ENCODE measurements at places on chromosomes 5 and 9. TPM values are rescaled to one million over a fixed set of nuclear protein-coding genes. Genes with fewer than 3 reads are reported as not detected.
A peak's percentile ranks its signal among the peaks of the same experiment; 100 is the strongest.

- DNase-seq, result peak; percentile 29
Measured at GRCh38 chr9:134065612-134066419, 2.0 kb downstream of the BRD3 start.

GRCh38 chr9:36161187-36161586 lies 8.0 kb upstream of the CCIN start:
- DNase-seq, result no peak

DNA sequence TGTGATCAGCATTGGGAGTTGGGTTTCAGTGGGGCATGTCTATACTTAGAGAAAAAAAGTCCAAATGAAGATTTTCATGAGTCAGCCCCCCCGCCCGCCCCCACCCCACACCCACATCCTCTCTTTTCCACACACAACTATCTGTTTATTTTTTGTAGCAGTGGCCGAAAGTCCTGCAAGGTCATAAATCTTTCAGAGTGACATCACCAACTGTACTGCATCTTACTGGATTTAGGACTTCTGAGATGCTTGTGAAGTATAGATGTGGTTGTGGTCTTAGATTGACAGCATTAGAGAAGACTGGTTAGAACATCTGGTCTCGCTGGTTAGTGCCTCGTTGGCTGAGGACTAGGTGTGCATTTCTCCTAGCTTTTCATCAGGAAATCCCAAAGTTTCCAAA lies 7.3 kb upstream of the ROPN1L start:
- no peak for DNase-seq

ARSI gene
- 0.56 TPM for total RNA-seq

- DNase-seq, result no peak
Measured at GRCh38 chr5:94992325-94992724, 292.6 kb downstream of the MCTP1 start.

EPB41L4A gene
- total RNA-seq, result 0.08 TPM

DNA sequence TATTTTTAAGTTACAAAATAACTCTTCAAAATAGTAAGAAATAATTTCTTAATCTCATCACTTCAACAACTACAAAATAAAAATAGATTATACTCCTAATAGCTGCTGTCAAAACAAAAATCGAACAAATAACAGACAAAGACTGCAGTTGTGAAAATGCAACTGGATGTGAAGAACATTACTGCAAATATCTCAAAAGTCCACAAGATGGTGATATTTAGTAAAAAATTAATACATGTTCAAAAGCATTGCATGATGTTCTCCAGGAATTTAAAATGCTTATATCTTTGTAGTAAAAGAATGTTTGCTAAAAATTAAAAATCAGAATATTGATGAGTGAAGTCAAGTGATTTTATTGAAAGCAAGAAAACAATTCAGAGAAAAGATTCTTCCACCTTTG lies 66.2 kb downstream of the MPDZ start:
- no peak for DNase-seq

- no peak for DNase-seq
Measured at GRCh38 chr5:38780945-38781344, 64.9 kb upstream of the OSMR start.

CCL21 gene
- not detected for total RNA-seq

GRCh38 chr9:123876750-123877149 lies 53.2 kb downstream of the DENND1A start:
- DNase-seq, result no peak

DNA sequence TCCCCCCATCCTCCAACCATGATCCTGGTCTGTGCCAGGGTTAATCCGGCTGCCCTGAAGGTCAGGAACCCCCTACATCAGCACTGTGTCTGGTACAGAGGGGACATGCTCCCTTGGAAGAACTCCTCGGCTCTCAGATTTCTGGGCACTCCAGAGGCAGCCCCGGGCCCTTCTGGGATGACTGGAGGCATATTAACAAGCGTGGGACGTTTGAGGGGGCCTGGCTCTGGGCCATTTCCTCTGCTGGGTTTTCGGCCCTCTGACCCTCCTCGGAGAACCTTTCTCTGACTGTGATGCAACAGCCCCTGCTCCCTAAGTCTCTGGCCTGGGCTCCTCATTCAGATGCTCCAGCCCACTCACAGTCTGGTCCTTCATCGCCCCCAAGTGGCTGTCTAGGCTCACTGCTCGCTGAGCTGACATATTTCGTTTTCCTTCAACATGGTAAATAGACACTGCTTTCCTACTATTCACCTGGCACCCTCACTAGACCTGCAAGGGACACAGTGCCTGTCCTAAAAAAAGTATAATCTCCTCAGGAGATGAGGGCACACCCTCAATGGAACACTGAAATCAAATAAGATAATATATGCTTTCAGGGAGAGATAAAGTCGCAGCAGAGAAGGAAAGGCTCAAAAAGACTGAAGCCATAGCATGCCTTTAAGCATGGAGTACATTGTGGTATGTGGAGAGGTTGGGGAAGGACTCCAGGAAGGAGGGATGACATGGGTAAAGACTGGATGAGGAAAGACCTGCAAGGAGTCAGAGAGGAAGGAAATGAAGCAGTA lies 404.7 kb upstream of the TRPC7 start:
- DNase-seq, result no peak

- no peak for DNase-seq
Measured at GRCh38 chr9:99244344-99245260, 22.5 kb downstream of the SEC61B start.

GRCh38 chr9:15606643-15607472 lies 54.0 kb downstream of the CCDC171 start:
- DNase-seq, result no peak

DNA sequence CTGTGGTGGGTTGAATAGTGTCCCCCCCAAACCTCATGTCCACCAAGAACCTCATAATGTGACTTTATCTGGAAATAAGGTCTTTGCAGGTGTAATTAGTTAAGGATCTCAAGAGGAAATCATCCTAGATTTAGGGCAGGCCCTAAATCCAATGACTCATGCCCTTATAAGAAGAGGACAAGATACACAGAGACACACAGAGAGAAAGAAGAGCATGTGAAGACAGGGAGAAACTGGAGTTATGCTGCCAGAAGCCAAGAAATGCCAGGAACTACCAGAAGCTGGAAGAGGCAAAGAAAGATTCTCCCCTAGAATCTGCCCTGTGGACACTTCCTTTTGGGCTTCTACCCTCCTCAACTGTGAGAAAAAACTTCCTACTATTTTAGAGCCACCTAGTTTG lies 8.8 kb downstream of the FAM13B start:
- no peak for DNase-seq

KDM3B gene
- total RNA-seq, result 66.0 TPM

MAP1B gene
- 0.03 TPM for total RNA-seq

GFI1B gene
- 0.58 TPM for total RNA-seq

FBP2 gene
- not detected for total RNA-seq

- no peak for DNase-seq
Measured at GRCh38 chr9:100213730-100214477, 114.9 kb downstream of the INVS start.

DNA sequence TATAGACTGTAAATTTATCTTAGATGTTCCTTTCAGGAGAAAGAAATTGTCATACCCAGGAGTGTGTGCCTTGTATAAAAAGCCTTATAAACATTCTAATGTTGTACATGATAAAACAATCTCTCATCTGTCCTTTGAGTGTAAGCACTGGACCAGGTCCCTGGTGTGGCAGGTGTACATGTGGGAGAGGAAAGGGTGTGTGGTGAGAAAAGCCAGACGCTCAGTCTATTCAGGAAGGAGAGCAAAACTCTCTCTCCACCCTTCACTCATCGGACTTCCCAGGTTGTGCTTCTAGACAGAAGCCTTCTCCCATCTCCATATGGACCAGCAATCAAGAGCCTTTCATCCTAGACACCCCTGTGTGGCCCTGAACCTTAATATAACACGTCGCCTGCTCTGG lies 154.2 kb downstream of the ESM1 start:
- DNase-seq, result no peak

DNA sequence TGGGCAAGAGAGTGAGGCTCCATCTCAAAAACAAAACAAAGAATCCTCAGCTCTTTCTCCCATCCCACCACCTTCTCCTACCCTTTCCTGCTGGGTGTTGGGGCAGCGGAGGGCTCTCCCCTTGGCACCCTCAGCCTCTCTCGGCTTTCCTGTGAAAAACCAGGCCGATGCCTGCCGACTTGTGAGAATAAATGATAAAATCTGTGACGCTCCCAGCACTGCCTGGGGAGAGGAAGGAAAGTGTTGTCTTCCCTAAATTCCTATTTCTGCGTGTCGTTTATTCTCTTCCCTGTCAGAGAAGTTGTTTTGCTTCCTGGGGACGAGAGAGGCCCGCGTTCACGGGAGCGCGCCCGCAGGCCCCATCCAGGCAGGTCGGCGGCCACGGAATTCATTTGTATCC lies 19.7 kb downstream of the NEK6 start:
- no peak for DNase-seq

- DNase-seq, result no peak
Measured at GRCh38 chr5:129963359-129963758, 59.1 kb downstream of the CHSY3 start.

GRCh38 chr5:117881426-117882230 lies 1106.7 kb downstream of the DTWD2 start:
- DNase-seq, result no peak

DNA sequence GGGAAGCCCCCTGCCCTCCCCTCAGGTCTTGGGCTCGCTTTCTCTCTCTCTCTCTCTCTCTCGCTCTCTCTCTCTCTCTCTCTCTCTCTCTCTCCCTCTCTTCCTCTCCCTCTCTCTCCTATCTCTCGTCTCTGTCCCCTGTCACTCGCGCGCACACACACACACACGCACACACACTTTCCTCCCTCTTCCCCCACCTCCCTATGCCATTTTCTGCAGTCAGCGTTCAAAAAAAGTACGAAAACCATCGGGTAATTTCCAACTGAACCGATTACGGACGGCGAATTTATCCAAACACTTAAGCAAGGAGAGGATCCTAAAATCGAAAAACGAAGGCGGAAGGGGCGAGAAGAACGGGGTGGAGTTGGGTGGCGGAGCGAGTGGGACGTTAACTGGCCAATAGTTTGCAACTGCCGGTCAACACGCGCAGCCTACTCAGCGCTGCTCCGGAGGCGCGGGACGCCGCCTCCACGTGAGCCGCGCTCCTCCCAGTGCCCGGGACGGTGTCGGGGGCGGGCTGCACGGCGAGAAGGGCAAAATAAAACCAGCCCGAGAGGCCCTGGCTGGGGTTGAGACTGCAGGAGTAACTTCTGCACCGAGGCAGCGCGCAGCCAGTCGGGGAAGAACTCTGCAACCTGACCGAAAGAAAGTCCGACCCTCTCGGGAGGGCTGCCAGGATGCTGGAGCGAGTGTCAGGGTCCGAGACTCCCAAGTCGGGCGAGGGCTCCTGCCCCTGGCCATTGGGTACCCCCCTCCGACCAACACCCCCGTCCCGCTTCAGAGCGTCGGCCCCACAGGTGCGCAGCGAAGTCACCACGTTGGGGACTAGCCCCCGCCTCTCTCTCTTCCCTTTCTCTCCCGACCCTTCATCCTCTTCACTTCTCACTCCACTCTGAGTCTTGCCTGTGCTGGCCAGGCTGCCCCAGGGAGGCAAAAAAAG lies 24.9 kb upstream of the ELAVL2 start:
- no peak for DNase-seq

- DNase-seq, result no peak
Measured at GRCh38 chr5:147458581-147458980, 51.3 kb downstream of the DPYSL3 start.

All from CD4-positive, alpha-beta T cell (primary cell).